ENCODE measurements at places on chromosomes 5 and 9.
A peak's percentile ranks its signal among the peaks of the same experiment; 100 is the strongest.

DNA sequence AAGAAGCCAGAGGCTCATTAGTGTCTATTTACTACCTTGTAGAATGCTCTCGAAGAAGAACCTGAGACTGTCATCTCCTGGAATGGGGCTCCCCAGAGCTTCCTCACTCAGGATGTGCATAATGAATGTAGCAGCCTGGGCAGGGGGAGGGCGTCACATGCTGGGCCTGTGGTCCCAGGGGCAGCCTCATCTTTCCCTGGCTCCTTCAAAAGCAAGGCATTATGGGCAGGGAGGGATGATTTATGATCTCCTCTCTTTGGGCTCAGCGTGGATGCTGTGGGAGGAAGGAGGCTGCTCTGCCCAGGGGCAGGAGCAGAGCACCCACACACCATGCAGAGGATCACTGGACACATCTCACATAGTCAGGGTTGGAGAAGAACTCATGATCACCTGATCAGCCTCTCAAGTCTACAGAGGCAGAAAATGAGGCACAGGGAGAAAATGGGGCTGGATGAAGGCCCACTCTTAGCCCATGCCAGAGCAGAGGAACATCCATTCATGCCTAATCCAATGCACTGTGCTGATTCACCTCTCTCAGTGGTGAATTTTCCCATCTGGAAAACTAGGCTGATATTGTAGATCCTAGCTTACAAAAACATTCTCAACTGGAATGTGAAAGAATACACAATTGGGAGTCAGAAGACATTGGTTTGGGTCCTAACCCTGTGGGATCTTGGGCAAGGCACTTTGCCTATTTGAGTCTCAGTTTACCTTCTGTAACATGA, 173.7 kb downstream of the CARTPT start:
- DNase-seq = no peak

- DNase-seq = no peak
Observed at GRCh38 chr9:137433349-137433915, 7.7 kb downstream of the ENTPD8 start.

- DNase-seq = no peak
Observed at GRCh38 chr5:24232929-24233498, 411.8 kb downstream of the CDH10 start.

- DNase-seq = no peak
Observed at GRCh38 chr5:17406423-17406838, 91.6 kb upstream of the TAF11L2 start.

DNA sequence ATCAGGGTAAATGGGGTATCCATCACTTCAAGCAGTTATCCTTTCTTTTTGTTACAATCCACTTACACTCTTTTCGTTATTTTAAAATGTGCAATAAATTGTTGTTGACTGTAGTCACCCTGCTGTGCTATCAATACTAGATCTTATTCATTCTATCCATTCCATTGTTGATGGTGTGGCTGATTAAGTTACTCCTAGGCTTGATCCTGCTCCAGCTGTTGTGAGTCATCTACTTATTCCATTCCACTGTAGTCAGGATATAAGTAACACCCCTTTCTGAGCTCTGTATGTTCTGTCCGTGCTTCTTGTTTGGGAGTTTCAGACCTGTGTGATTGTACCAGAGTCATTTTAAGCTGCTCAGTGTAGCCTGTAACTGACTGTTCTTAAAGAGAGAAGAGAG, 122.5 kb upstream of the RUSC2 start:
- DNase-seq = no peak

GRCh38 chr5:81768935-81769452, 18.1 kb upstream of the SSBP2 start:
- DNase-seq = no peak

GRCh38 chr5:32231929-32232328, 57.8 kb upstream of the GOLPH3 start:
- DNase-seq = no peak

DNA sequence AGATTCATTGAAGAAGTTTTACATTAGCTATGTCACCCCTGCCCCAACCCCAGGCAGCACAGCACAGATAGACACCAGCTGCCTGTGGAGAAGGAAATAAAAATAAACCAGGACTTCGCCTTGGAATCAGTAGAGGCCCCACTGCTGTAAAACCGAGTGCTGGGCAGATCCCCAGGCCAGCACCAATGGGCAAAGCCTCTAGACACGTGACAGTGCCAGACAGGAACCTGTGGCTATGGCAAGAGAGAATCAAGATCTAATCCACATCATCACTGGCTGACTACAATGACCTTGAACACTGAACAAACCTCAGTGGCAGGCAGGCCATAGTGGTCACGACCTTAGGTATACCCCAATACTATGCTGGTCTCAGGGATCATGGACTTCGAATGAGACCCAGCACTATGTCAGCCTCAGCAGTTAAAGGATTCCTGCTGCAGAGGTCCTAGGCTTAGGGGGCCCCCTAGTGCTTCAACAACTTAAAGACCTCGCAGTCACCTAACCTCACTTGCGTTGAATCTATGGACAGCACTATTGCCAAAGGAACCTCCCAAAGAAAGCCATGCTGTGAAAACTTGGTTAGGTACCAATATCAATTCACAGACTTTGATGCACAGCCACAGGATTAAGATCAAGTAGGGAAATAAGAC, 2118.6 kb upstream of the C9orf72 start:
- DNase-seq = no peak

GRCh38 chr9:107049046-107049802, 186.3 kb downstream of the ZNF462 start:
- no peak for DNase-seq

GRCh38 chr5:16480821-16481538, 15.4 kb upstream of the ZNF622 start:
- DNase-seq = no peak

DNA sequence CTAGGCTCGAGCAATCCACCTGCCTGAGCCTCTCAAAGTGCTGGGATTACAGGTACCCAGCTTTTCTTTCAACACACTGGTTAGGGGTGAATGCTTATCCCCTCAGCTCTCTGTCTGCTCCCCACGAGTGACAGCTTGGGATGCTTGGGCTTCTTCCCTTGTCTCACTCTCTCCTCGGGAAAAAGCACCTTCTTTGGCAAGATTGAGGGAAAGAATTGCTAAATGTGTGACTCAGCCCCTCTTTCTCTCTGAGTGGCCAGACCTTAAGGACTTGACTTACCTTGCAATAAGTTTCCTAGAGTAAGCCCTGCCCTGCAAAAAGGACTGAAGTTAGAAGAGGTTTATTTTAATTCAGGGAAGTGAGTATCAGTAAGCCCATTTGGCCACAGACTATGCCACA, 68.1 kb upstream of the ERBIN start:
- no peak for DNase-seq

- DNase-seq = no peak
Observed at GRCh38 chr9:91680106-91680505, 256.5 kb upstream of the NFIL3 start.

DNA sequence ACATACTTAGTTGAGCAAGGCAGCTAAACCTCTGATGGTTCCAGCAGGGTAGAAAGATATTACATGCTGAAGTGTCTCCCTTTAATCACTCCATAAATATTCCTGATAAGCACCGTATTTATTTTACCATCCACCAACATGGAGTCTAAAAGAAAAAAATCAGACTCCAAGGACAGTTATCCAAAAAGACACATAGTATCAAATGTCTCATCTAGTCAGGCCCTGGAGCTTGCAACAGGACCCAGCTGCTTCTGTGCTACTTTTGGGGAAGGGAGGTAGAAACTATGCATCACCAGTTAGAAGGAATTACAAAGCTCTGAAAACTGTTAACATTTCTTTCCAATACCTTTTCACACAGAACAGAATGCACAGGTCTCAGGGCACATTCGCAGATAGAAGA, 88.1 kb downstream of the S1PR3 start:
- DNase-seq = no peak

GRCh38 chr9:32419921-32420320, 35.5 kb downstream of the ACO1 start:
- no peak for DNase-seq

GRCh38 chr5:98656125-98656795, 117.2 kb upstream of the RGMB start:
- DNase-seq = no peak

- no peak for DNase-seq
Observed at GRCh38 chr5:5046680-5047502, 93.2 kb upstream of the ADAMTS16 start.

DNA sequence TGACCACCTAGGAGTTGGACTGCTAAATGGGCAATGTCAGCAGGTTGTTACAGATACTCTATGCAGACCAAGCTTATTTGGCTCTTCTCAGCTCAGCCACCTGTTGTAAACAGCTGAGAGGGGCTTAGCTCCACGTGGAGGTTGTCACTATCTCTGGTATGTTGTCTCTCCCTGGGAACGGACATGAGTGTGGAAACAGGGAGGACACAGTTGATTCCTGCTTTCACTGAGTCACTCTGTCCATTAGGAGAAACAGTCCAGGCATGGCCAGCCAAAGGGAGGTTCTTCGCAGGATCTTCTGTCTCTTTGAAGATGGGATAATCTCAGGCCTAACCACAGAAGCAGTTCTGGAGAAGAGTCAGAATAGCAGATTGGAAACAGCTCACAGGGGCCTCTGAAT, 121.2 kb downstream of the PALM2AKAP2 start:
- DNase-seq = no peak

DNA sequence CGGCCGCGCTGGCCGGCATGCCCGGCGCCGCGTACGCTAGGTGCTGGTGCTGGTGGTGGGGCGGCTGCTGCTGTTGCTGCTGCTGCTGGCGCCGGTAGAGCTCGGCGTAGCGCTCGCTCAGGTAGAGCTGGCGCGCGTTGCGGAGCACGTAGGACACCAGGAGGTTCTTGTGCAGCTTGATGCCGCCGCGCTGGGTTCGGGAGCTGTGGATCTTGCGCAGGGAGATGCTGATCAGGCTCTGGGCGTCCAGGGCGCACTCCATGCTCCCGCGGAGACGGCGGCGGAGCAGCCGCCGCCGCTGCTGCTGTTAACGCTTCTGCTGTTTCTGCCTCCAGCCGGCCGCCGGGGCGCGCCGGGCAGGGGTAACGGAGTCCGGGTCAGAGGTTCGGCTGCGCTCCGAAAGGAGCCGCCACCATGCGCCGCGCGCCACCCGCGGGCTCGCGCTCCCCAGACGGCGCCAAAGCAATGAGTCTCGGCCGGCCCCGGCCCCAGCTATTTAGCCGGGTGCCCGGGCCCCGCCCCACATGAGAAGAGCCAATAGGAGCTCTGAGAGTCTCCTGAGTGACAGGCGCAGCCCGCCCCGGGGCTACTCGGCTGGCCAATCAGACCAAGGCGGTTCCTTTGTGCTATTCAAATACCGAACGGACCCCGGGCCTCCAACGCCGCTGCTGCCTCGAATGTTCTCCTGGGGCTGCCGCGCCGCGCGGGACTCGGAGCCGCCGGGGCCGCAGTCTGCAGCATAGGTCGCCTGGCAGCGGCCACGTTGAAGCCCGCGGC, at the start of gene IER5L:
Gene IER5L, minus strand, starts transcription at position 471 of the 777 bp plus-strand sequence. Its CDS starts 209 bp downstream, at position 262.
- peak; percentile 96 for DNase-seq

- no peak for DNase-seq
Observed at GRCh38 chr5:14852779-14853178, 18.8 kb downstream of the ANKH start.

DNA sequence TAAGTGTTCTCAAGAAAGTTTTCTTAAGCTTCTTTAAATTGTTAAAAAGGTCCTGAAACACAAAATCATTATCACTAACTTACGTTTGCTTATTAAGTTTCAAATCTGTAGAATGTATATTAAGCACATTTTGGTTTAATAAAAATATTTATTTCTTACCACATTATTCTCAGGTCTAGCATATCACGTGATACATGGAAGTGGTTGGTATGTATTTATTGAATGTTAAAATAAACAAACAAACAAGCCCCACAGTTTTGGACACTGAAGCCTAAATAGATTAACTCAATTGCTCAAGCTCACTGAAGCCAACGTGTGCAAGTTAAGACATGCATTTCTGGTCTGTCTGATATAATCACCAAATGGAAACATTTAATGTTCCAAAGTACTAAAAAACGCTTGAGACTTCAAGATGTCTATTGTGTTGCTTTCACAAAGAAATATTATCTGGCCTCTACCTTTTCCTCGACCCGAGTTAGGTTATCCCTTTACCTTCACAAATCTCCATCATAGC, 1136.9 kb downstream of the TAF11L14 start:
- DNase-seq = no peak

DNA sequence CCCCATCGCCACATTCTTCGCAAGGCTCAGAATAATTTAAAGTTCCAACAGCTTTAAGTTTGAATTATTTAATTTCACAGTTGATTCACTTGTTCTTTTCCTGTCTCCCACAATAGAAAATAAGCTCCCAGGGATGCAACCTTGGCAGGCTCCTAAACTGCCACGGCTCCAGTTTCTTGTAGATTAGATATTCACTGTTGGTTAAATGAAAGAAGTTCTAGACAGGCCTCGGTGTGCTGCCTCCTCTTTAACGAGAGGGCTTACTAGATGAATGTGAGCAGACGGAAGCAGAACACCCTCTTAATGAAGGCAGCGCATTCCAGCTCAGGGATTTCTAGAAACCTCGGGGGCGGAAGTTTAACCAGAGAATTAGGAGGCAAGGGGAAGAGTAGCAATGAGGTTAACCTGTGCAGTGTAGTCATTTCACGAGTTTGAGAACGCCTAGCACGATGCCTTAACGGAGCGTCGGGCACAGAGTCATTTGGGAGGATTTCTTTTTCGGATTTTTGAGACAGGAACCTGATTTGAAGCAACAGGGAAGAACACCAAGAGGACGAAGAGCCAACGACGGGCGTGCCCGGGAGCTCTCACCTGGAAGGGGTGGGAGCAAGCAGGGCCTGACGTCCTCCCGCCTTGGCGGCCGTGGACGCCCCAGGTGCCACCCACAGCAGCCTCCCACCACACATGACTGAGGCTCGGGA, 637 bp upstream of the SMC5 start:
- DNase-seq = no peak

DNA sequence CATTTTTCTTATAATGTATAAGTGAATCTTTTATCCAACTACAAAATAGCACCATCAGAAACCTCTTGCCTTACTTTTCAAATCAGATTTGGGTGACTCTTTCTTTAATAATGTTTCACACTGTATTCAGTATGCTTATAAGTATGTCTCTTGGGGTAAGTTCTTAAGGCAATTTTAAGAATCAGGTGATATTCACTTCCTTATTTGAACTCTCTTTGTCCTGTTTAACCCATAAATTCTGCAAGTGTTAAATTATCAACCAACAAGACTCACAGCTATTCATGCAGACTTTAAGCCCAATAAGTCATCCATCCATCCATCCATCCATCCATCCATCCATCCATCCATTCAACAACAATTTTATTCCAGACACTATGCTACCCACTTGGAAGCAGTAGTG, 142.7 kb upstream of the FBXL17 start:
- no peak for DNase-seq

- DNase-seq = no peak
Observed at GRCh38 chr9:31573561-31573960, 810.9 kb upstream of the ACO1 start.

DNA sequence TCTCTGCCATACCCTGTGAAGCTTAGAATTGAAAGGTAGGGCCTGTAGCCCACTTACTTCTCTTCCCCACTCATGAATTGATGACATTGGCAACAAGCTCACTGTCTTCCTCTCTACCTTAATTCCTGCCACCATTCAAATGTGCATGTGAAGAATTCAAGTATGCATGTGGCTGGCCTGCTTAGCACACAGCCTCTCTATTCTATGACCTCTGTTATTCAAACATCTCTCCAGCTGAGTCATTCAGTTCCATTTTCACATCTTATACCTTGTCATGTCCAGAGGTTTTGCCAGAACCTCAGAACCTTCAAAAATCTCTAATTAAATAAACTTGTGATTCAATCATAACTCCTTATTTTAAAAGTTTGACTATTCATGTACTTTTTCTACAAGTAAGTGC, 114.7 kb upstream of the MAN2A1 start:
- DNase-seq = no peak
